ENCODE measurements at places on chromosomes 5 and 9. TPM values are rescaled to one million over a fixed set of nuclear protein-coding genes. Genes with fewer than 3 reads are reported as not detected.

The PLAC8L1 gene
- total RNA-seq: not detected

The TAS2R1 gene
- total RNA-seq: not detected

The WHRN gene
- total RNA-seq: 3.9 TPM

The CAMK2A gene
- total RNA-seq: 1.1 TPM

The PFN3 gene
- not detected for total RNA-seq

All from A549 treated with ZK216348 at 1 μM for 4 hours (cell line).